Right lobe of liver (tissue), 6 donors: ENCODE measurements at places on chromosomes 5 and 9.

DNA sequence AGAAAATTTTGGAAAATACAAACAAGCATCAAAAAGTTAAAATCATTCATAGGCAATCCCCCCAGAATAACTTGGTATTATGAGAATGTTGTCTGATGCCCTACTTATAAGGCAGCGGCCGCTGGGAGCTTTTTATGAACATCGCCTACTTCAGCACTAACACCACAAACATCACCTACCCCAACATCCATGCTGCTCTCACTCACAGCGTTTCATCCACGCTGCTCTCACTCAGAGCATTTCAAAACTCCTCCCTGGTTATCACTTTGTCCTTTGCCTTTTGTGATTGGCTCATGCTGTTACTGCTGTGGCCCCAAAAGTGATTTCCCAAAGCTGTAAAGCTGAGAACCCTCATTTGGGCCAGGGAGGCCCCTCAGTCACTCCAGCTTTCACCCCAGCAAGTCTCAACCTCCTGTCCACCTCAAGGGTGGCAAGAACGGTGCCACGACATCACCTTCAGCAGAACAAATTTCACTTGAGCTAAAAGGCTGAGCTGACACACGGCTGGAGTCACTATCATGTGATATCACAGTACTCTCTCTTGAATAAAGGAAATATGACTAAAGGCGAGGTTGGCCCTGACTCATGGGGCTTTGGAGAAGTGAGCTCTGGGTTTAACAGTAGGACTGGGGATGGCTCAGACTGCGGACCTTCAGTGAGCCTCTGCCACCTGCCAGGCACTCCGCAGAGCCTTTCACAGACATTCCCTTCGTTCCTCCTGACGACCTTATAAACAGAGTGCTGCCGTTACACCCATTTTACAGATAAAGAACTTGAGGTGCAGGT lies 25.2 kb downstream of the SHC3 start:
- no peak for DNase-seq

GRCh38 chr5:173618927-173619519 lies 2.6 kb upstream of the BOD1 start:
- no peak for DNase-seq

DNA sequence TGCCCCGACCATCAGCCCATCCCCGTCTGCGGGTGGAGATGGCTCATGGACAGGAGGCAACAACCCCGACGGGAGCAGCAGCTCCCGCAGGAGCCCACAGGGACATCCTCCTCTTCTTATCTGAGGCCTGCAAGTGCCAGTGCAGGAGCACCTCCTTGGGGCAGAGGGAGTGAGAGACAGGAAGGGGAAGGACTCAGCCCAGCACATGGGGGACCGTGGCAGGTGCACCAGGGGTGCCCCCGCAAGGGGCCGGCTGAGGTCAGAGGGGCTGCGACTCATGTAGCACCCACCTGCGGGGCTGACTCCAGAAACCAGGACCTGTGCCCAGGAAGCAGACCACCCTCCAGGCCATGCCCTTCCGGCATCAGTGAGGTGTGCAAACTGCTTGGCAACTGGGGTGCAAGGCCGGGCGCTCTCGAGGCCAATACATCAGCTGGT lies 259.8 kb upstream of the ADAMTS16 start:
- no peak for DNase-seq

DNA sequence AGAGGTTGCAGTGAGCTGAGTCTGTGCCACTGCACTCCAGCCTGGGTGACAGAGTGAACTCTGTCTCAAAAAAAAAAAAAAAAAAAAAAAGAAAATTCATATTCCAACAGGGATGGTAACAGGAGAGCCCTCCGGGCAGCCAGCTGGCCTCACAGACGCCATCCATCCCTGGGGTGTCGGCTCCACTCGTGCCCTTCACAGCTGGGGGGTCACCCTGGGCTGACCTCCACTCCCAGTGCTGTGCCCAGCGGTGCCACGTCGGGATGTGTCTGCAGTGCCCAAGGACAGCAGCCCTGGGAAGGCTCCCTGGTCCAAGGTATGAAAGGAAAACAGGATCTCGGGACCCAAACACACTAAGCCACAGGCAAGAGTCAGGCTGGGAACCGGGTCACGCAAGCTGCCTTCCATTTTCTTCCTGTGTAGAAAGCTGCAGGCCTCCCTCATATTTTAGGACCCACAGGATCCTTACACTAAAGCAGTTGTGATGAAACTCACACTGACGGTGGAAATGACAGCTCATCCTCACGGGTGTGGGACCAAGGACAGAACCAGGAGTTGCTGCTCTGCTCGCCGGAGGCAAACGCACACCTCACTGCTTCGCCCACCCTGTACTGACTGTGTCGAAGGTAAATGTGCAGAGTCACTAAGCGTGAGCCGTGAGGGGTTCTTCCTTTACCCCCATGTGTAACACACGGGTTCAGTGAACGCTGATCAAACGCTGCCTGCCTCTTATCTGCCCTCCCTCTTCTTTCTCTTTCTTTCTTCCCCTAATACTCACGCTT lies 5.3 kb downstream of the SLC12A7 start:
- no peak for DNase-seq

GRCh38 chr9:70228118-70228517 lies 30.7 kb upstream of the SMC5 start:
- DNase-seq: no peak

- DNase-seq: no peak
These were observed 483.4 kb downstream of the SPATA31A7 start for GRCh38 chr9:61673247-61673646.

- no peak for DNase-seq
These were observed 144.9 kb downstream of the FGF1 start for GRCh38 chr5:142540922-142541422.

GRCh38 chr9:112188884-112189283 lies 13.8 kb upstream of the SUSD1 start:
- no peak for DNase-seq

GRCh38 chr9:133761641-133762248 lies 23.6 kb upstream of the SARDH start:
- DNase-seq: no peak

DNA sequence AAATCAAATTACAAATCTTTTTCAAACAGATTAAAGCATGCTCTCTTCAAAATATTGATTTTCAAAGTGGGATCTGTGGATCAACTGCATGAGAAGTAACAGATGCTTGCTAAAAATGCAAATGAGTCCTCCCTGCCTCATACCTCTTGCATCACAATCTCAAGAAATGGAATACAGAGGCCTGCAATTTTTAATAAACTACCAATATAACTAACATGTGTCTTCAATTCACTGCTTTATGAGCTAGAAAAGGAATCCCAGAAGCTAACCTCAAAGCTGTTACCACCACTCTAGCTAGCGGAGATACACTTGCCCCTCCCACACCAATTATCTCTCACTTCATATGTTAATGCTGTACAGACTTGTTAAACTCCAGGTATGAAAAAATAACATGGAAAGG lies 9.6 kb downstream of the OR13C5 start:
- DNase-seq: no peak

- no peak for DNase-seq
These were observed 13.4 kb downstream of the SLC44A1 start for GRCh38 chr9:105257809-105258208.

- no peak for DNase-seq
These were observed 212.1 kb upstream of the FBN2 start for GRCh38 chr5:128750155-128750554.

GRCh38 chr5:74765929-74766328 lies 988 bp downstream of the GFM2 start:
- DNase-seq: no peak

DNA sequence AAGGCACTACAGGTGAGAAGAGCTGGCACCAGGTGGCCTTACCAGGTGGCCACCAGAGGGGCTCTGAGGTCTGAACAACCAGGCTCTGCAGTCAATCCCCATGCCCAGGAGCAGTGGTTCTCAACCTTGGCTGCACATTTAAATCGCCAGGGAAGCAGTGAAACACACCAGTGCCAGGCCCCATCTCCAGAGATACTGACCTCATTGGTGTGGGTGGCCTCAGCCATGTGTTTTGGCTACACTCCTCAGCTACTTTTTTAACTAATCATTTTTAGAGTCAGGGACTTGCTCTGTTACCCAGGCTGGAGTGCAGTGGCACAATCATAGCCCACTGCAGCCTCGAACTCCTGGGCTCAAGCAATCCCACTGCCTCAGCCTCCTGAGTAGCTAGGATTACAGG lies 56.0 kb downstream of the GABBR2 start:
- peak; percentile 21 for DNase-seq

- DNase-seq: no peak
These were observed 54.8 kb downstream of the HRH2 start for GRCh38 chr5:175712681-175713085.

DNA sequence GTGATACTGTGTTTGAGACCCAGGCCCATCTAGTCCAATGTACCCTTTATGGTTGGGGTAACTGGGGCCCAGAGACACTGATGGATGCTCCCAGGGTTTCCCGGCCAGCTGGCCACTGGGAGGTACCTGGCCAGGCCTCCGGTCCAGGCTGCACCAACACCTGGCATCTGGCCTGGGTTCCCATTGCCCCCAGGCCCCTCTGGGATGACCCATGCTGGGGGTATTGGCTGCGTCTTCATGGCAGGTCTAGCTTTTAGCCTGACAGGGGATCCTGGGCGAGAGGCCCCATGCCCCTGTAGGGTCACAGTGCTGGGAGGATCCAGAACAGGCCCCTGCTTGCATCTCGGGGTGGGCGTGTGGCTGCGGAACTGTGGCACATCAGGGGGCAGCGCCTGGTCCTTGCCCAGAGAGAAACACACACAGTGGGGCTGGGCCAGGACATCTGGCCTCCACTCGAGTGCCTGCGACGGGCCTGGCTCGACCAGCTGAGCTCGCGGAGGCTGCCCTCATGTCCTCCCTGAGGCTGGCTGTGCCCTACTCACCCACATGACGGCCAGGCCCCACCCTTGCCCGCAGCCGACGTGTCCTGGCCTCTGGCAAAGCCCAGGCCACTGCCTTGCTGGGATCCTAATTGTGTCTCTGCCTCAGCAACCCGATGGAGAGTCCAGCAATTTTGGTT lies 21.5 kb upstream of the COL5A1 start:
- no peak for DNase-seq
